CD8-positive, alpha-beta T cell (primary cell): ENCODE measurements at places on chromosomes 1 and 21.

DNA sequence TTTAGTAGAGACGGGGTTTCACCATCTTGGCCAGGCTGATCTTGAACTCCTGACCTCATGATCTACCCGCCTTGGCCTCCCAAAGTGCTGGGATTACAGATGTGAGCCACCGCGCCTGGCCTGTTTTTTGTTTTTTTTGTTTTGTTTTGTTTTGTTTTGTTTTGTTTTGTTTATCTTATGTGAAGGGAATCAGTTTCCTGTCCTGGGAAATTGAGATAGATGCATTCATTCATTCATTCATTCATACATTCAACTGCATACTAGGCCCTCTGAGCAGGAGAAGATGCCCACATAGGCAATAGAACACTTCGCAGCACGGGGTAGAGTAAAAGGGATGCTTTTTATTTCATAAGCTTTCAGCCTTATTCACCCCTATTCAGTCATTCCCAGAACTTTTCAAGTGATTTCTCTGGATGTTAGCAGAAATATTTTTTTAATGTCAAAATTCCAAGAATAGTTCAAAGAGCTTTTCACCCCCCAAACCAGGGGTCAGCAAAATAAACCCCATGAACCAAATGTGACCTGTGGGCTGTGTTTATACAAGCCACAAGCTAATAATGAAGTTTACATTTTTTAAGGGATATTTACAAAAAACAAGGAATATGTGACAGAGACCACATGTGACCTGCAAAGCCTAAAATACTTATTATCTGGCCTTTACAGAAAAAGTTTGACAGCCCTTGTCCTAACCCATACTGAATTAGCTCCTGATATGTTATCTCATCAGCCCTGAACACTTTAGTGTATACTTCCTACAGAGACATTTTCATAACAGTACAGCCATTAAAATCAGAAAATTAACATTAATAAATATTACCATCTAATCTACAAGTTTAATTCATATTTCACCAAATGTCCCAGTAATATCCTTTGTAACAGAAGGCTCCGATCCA is 127.1 kb downstream of the MAST2 start:
- DNase-seq: no peak

- DNase-seq: no peak
Measured at GRCh38 chr1:1237874-1238701, 6.1 kb downstream of the B3GALT6 start.

- no peak for DNase-seq
Measured at GRCh38 chr1:7508052-7508933, 262.8 kb upstream of the VAMP3 start.

- no peak for DNase-seq
Measured at GRCh38 chr1:202642619-202643291, 67.5 kb downstream of the SYT2 start.
